Eye (tissue), 1 donor: ENCODE measurements at places on chromosomes 5 and 9.

DNA sequence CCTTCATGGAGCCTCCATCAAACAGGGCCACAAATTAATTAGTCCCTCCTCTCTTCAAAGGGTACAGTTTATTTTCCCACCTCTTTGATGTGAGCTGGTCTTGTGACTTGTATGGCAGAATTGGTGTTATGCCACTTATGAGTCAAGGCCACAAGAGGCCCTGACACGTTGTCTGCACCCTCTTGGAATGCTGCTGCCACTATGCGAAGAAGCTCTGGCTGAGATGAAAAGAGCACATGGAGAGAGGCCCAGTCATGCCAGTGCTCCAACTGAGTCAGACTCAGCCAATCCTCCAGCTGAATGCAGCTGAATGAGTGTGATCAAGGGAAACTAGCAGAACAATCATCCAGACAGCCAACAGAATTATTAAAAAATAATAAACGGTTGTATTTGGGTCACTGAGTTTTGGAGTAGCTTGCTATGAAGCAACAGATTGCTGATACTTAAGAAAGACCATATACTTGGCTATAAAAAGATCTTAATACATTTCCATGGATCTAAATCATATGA lies 128.3 kb downstream of the MARCHF11 start:
- no peak for DNase-seq

GRCh38 chr9:109967651-109968642 lies 187.9 kb downstream of the PALM2AKAP2 start:
- no peak for DNase-seq

- DNase-seq = no peak
These were observed 4.4 kb upstream of the IL3 start for GRCh38 chr5:132055808-132056609.

- no peak for DNase-seq
These were observed 368.5 kb downstream of the DTWD2 start for GRCh38 chr5:118619823-118620222.

DNA sequence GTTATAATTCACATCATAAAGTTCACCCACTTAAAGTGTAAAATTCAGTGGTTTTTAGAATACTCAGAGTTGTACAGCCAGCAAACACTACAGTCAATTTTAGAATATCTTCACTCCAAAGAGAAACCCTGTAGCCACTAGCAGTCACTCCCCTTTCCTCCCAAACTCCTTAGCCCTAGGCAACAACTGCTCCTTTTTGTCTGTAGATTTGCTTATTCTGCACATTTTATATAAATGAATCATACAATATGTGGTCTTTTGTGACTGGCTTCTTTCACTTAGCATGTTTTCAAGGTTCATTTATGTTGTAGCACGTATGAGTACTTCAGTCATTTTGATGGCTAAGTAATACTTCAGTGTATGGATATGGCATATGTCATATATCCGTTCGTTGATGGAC lies 38.7 kb downstream of the TGFBR1 start:
- DNase-seq = no peak

GRCh38 chr5:3258050-3258449 lies 337.6 kb upstream of the IRX1 start:
- no peak for DNase-seq

- no peak for DNase-seq
These were observed 188.1 kb upstream of the PTGER4 start for GRCh38 chr5:40491644-40492043.

GRCh38 chr5:154370119-154370518 lies 75.7 kb upstream of the SAP30L start:
- no peak for DNase-seq

- DNase-seq = no peak
These were observed 174.4 kb upstream of the RGMB start for GRCh38 chr5:98599016-98599415.

- no peak for DNase-seq
These were observed 336.6 kb downstream of the CWC27 start for GRCh38 chr5:65105301-65105700.

GRCh38 chr9:20358207-20358606 lies 264.1 kb downstream of the MLLT3 start:
- DNase-seq = no peak

- no peak for DNase-seq
These were observed 13.1 kb downstream of the DIAPH1 start for GRCh38 chr5:141605523-141606277.

- DNase-seq = no peak
These were observed 51.2 kb downstream of the SAR1B start for GRCh38 chr5:134581241-134581981.

DNA sequence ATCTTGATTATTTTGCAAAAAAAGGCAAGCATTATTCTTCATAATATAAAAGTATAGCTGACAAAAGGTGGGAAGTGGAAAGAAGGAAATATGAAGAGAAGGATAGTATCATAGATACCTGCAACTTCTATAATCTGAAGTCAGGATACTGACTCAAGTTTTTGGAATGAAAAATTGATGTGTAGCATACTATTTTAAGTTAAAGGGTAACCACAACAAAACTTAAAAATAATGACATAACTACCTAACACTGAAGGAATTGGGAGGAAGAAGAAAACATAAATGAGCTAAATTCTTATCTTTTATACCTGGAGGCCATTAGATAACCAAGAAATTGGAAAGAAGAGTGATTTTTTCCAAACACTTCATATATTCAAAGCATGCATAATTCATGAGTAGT lies 51.8 kb upstream of the TLE1 start:
- DNase-seq = no peak

DNA sequence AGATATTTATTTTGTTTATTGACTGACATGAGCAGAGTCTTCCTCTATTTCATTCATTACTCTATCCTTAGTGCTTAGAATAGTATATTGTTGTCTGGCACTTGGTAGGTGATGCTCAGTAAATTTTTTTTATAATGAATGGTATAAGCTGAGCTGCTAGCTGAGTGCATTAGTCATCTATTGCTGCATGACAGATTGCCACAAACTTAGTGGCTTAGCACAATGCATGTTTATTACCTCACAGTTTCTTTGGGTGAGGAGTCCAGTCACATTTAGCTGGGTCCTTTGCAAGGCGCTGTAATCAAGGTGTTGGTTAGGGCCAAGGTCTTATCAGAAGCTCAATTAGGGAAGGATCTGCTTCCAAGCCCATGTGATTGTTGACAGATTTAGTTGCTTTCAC lies 23.1 kb downstream of the SMAD5 start:
- DNase-seq = no peak

GRCh38 chr9:98418578-98419259 lies 163.3 kb upstream of the TBC1D2 start:
- no peak for DNase-seq
